ENCODE measurements at places on chromosomes 5 and 9.

GRCh38 chr9:126461608-126462007, 135.0 kb downstream of the MVB12B start:
- DNase-seq: no peak

- no peak for DNase-seq
These were observed 93.7 kb upstream of the SMC5 start for GRCh38 chr9:70165006-70165602.

DNA sequence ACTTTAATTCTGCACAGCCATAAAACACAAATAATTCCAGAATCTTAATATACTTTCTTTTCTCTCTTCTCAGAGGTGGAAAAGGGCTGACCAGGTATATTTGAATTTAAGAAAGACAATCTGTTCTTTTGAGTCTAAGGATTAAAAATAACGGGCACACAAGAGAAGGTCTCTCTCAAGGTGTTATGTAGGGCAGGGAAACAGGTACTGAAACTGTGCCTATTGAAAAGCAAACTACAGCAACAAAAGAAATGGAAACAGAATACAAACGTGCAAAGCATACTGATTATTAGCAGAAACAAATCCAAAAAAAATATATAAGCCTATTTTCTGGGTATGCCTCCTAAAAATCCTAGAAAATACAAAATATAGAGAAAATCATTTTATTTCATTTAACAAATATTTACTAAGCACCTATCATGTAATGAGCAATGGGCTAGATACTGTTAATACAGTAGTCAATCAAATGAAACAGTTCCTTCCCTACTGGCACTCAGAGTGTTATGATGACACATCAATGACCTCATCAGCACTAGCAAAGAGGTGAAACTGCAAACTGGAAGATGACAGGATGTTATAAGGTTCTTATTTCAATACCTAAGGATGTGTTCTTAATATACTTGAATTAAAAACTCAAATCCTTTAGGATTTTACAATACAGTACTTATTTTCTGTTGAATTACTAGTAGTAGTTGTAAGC, 87.7 kb downstream of the AUH start:
- no peak for DNase-seq

DNA sequence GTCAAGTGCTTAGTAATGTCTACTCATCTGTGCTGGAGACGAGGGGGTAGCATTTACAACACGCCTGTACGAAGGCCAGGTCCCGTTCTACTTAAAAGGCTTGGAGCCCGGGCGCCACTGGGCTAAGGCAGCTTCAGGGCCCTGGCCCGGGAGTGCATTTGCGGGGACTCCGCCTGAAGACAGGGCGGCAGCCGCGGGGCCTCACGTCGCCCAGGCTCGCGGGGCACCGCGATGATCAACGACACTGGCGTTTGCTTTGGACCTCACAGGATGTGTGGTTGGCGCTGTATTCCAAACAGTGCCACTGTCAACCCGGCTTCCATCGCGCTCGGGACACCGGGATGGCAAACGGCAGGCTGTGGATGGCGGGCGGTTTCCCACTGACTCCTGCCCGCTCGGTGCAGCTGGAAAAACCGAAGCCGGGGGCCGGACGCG, 1.1 kb upstream of the TENT4A start:
- no peak for DNase-seq

DNA sequence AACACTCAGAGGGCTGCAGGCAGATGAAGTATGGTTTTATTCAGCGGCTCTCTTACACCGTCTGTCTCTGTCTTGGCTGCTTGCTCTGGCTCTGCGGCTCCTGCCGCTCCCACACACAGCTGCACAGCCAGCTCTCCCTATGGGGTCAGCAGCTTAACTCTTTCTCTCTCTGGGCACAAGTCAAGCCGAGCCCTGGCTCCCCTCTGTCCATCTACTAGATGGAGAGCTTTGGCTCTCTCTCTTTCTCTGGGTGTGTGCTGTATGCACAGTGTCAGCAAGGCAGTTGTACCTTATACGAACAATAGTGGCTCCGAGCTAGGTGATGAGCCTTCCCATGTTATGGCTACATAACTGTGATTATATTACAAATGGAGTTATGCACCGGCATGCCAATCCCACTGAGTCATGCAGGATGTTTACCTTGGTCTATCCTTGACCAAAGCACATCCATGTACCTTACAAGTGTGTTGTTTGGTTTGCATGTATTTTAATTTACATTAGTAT, 19.3 kb upstream of the PPP2CA start:
- no peak for DNase-seq

- no peak for DNase-seq
These were observed 13.4 kb downstream of the PBX3 start for GRCh38 chr9:125760537-125760936.

GRCh38 chr9:83312537-83312936, 225.7 kb downstream of the FRMD3 start:
- DNase-seq: no peak

- DNase-seq: no peak
These were observed 13.1 kb downstream of the LPCAT1 start for GRCh38 chr5:1510631-1511030.

DNA sequence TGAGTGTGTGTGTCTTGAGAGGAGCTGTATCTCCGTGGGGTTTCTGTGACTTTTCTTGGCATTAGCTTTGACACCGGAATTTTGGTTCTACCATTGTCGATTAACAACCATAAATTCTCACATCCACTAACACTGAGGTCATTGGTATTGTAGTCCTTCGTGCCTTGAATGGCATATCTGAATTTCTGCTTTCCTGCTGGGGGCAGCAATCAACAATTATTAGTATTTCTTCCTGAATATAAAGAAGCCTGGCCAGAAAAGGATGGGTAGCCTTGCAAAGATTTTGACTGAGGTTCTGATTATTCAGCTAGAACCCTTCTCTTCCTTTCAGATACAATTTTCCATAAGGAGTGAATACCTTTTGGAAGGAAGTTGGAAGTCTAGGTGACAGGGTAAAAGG, 33.5 kb upstream of the SHOC1 start:
- DNase-seq: no peak

GRCh38 chr5:109714592-109714991, 24.9 kb downstream of the MAN2A1 start:
- DNase-seq: no peak

- no peak for DNase-seq
These were observed 87.3 kb upstream of the SLC44A1 start for GRCh38 chr9:105157171-105157583.

GRCh38 chr5:145479271-145479670, 355.9 kb downstream of the PRELID2 start:
- no peak for DNase-seq

GRCh38 chr9:104997536-104997935, 69.6 kb upstream of the ABCA1 start:
- DNase-seq: no peak

GRCh38 chr9:78030553-78031443, 813 bp downstream of the GNAQ start:
- peak; percentile 26 for DNase-seq

- no peak for DNase-seq
These were observed 166.1 kb downstream of the MACROH2A1 start for GRCh38 chr5:135232958-135233357.

DNA sequence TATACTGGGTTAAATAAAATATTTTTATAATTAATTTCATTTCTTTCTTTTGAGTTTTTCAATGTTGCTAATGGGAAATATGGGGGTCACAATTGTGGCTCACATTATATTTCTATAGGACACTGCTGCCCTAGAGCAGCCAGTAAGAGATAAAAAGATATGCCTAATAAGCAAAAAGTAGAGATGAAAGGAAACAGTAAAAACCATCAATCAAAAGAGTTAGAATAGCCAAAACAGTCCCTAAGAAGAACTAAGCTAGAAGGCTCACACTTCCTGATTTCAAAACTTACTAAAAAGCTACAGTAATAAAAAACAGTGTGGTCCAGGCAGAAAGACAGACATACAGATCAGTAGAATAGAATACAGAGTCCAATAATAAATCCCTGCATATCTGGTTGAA, 104.4 kb downstream of the FANCC start:
- no peak for DNase-seq

- no peak for DNase-seq
These were observed 16.3 kb upstream of the MROH2B start for GRCh38 chr5:41087461-41087860.

DNA sequence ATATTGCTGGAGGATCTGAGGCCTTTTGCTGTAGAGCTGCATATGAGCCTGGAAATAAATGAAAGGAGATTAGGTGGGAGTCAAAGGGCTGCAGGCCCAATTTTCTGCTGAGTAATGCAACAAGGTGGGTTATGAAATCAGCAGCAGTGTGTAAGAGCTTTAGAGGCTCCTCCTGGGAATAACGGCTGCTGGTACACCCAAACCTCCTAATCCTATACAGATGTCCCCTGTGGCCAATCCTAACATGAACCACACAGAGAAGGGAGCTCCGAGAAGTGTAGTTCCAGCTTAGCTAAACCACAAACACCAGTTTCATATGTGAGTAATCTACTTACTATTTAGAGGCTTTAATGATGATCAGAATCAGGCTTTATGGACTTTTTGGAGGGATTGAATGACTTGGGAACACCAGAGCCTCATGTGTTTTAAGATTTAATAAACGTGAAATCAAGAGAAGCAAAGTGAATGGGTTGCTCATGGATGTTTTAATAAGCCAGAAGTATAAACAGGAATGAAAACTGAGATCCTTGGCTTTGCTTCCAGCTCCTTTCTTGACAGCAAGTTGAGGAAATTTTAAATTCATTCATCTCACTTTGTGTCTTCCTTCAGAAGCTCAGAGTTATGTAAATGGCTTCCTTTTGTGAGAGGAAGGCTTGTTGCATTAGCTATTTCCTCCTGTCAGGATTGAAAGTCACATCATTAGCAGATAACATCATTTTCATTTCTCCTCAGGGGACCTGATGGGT, 437.5 kb downstream of the TMEM232 start:
- DNase-seq: no peak

DNA sequence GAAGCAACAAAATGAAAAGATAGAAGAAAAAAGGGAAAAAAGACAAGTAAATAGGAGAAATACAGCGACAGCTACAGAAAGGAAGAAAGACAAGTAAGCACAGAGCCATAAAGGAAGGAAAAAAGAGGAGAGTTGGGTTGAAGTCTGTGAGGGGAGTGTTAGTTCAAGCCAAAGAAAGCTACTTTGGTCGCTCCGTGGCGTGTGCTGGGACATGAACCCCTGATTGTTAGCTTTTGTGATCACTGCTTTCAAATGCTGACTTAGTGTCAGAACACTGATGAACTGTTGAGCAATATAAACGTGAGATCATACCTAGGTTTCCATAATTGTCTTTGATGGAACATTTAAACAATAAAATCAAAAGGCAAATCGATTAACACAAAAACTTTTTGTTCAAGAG, 370.1 kb downstream of the TMEM161B start:
- DNase-seq: no peak

- DNase-seq: no peak
These were observed 40.4 kb upstream of the APC start for GRCh38 chr5:112697322-112697721.

GRCh38 chr9:96441798-96442445, 8.0 kb upstream of the HABP4 start:
- no peak for DNase-seq

GRCh38 chr9:127121628-127122175, 733 bp downstream of the ANGPTL2 start:
- no peak for DNase-seq

DNA sequence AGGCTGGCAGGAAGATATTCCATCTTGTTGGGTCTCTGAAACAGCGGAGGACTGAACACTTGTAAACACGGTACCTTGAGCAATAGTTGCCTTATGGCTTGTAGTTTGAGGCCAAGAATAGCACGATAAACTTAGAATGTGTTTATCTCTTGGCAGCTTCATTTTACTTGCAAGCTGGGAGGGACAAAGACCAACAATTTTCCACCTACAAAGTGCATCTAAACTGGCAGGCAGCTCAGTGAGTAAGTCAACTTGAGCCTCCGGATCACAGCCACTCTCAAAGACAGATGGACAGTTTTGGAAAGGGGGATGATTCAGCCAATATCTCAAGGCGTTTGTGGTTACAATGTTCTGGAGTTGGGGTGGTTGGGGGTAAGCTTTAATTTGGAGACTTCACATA, 652.6 kb downstream of the CETN3 start:
- no peak for DNase-seq

GRCh38 chr9:78320875-78321496, 24.1 kb downstream of the PSAT1 start:
- no peak for DNase-seq

DNA sequence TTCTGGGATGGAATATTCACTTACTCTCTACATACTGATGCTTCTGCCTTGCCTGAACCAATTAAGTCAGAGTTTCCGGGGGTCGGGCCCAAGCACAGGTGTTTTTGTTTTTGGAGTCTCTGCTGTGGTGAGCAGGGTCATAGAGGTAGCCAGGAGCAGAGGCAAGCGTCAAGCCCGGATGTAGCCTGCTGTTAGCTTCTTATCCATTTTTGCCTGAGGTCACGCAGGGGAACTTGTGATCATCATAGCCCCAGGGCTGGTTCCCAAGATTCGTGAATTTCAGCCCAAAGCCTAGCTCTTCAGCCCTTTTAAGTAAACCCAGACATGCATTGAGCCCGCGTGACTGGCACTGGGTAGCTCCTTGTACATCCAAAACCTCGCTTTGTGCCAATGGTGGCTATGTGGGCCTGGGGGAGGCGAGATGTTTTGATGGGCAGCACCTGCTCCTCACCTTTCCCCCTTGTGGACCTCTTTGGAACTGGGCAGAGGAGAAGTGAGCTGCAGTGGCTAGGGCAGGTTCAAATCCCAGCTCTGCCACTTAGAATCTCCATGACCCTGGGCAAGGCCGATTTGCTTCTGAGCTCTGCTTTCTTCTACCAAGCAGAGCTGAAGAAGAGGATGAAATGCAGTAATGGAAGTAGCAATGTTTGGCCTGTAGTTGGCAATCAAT, 33.7 kb downstream of the FGF18 start:
- no peak for DNase-seq

DNA sequence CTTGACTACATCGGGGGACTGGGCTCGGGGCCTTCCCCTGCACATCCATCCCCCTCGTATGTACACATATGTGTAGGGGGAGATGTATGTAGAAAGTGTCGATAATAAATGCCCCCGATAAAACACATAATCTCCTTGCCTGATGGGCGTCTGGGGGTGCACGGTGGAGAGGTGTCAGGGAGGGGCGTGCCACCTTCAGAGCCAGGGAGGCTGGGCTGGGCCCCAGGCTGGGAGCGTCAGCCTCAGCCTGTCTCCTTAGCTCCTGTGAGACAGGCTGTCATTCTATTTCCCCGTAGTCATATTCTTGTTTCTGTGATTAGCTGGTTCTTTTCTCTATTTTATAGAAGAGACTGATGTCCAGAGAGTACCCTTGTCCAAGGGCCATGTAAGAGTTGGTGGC, 4.7 kb upstream of the RXRA start:
- no peak for DNase-seq

GRCh38 chr5:123439709-123440108, 16.5 kb upstream of the CEP120 start:
- no peak for DNase-seq
